ENCODE measurements at places on chromosomes 11 and 22.

GRCh38 chr22:27749597-27750225 lies 51.8 kb downstream of the MN1 start:
- DNase-seq: no peak

GRCh38 chr11:72621008-72621610 lies 53.1 kb downstream of the PDE2A start:
- no peak for DNase-seq

DNA sequence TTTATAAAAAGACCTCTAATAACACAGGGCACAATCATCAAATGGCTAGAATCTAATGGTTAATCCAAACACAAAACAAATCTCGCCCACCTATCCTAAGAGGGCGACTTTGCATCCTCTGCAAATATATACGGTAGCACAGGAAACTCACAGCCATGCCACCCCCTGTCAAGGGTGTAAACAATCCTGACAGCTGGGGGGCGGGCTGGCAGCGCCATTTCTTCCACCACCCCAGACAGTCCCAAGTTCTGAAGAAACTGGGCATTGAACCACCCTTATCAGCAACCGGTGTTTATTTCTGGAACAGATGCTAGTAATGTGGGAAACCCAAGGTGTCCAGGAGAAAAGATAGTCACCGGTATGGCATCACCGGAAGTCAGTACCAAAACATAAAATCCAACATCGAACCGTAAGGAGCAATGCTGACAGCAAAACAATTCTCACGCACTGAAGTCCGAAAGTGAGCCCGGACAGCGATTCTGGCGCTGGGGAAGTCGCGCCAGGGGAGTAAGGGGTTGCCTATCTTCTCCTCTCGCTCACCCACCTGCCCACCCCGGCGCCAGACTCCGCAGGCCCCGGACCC lies 825 bp downstream of the FBXO3 start:
- DNase-seq: no peak

DNA sequence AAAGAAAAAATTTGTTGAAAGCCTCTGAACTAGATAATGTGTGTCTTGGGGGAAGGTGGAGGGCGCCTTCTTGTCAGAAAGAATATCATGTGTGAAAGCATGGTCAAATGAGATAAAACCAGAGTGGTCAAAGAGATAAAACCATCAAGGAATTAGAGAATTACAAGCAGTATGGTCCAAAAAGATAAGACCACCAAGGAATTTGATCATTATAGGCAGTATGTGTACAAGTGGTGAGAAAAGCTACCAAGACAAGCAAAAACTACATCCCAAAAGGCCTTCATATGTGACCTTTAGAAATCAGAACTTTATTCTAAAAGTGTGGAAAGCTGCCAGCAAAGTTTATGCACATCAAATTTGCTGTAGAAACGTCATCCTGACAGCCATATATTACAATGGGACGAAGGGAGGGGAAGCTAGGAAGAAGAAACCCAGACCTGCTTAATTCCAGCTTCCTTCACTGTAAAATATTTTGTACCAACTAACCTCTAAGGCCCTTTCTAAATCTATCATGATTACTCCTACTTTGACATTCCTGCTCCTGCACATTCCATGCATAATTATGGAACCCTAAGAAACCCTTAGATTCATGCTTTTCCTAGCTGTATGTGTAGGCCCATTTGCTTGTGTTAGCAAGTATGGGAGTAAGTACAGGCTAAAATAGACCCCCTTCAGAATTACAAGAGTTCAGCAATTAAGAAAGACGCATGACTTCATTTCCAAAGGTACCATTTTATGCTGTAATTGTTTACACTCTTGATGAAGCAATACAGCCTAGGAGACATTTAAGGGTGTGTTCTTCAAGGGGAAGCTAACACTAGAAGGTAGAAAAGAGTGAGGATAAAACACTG lies 51.6 kb downstream of the LGR4 start:
- DNase-seq: no peak

GRCh38 chr11:6110011-6110410 lies 2.5 kb downstream of the OR56B4 start:
- DNase-seq: no peak

- DNase-seq: no peak
Observed at GRCh38 chr11:92852946-92853345, 116.5 kb upstream of the MTNR1B start.

DNA sequence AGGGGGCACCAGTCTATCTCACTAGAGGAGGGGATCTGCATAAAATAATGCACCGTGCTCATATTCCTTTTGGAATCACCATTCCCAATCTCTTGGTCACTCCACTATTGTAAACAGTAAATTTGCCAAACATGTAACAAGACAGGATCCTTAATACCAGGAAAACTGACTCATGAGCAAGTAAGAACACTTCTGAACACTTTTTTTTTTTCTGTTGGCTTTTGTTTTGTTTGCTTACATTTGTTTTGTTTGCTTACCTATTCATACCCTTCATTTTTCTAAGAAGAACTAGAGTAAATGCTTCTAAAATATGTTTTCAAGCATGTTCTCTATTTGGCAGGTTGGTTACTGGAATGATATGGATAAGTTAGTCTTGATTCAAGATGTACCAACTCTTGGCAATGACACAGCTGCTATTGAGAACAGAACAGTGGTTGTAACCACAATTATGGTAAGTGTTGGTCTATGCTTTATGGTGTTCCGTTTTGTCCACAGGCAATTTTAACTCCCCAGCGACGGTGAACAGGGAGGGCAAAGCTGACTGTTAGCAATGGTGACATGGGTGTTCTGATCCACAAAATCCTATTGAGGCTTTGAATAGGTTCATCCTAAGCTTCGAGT lies 111.8 kb downstream of the MSANTD4 start:
- DNase-seq: no peak

DNA sequence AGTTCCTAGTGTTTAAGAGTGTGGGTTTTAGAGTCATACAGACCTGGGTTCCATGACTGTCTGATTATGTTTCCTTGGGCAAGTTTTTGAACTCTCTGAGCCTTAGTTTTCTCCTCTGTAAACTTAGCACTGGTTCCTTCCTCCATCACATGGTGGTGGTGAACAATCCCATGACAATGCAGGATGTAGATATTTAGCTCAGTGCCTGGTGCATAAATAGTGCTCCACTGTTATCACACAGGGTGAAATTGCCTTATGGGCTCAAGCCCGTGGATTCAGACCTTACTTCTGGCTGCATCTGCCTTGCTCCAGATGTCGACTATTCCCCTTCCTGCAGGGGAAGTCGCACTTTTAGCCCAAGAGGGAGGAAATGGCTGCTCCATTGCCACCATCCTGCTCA lies 62.7 kb downstream of the LDLRAD3 start:
- no peak for DNase-seq

DNA sequence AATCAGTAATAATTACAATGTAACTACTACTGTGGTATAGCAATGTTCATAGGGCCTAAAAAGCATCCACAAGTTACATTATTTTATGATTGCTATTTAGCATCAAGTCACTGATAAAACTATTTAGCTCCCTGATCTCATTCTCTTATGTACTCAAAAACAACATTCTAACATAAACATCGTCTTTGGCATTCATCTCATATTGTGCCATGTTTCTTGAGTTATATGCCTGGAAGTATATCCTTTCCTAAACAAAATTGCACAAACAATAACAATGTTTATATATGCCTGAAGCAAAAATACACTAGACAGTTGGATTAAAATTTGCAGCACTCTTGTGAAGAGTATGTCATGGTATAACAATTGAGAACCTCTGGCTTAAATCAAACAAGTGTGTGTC lies 34.1 kb downstream of the HORMAD2 start:
- no peak for DNase-seq

- no peak for DNase-seq
Observed at GRCh38 chr22:38167988-38168407, 13.6 kb downstream of the PLA2G6 start.

DNA sequence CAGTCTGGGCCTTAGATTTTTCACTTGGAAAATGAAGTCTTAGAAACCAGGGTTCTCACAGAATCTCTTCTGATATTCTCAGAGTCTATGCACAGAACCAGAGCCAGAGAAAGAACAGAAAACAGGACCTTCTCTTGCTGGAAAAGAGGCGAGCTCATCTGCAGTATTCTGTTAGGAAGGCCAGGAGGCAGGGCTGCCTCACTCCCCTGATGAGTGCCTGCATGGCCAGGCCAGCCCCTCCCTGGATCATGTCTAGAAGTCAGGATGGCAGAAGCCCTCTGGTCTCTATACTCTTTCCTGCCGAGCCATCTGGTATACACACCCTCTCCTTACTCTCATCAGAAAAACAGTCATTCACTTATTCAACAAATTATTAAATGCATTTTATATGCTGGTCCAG lies 723 bp downstream of the OR51M1 start:
- no peak for DNase-seq

All from SK-N-DZ (cell line).